ENCODE measurements at places on chromosomes 5 and 9.

- no peak for DNase-seq
Measured at GRCh38 chr9:95079461-95079860, 238.0 kb downstream of the FANCC start.

DNA sequence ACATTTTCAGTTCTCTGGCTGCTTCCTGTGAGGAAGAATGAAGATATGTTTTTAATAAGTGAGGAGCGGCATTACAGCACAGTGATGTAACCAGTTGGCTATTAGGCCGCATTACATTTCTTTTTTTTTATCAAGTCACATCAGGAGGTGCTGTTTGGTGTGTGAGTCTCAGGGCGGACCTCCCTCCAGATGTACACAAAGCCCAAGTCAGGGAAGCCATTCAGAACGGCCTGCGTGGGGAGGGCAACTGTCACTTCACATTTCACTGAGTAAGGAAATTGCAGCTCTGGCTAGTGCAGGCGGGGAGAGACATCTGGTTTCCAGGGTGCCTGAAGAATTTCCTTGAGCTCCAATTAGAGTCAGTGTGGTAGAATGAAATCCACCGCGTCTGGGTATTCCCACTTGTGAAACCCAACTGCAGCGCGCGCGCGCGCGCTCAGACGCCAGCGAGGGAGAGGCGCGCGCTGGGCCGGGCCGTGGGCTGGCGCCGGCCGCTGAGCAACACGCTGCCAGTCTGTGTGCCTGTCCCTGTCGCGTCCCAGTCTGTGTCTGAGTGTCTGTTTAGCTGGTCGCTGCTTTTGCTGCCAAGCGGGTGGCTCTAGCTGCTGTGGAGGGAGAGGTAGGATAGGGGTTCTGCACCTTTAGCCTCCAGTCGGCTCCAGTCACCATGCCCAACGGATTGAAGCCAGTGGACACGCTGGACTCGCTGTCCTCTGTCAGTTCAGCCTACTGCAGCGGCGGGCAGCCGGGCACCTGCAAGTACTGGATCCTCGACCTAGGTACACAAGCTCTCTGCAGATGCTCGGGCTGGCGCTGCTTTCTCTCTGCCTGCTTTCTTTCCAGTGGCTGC is 140.8 kb upstream of the OTULINL start:
- no peak for DNase-seq

DNA sequence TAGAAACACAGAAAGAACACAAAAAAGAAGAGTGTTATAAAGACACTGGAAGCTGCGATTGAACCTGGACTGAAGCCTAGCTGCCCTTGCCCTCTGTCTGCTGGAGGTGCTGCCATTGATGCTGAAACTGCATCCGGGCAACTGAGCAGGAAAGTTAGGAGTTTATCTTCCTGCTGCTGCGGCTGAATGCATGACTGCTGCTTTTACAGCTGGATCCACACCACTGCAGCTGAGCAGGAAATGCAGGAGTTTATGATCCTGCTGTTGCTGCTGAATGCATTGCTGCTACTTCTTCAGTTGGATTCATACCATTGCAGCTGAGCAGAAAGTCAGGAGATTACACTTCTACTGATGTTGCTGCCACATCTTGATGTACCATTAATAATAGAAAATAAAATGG is 21.8 kb upstream of the JAKMIP2 start:
- DNase-seq: no peak

DNA sequence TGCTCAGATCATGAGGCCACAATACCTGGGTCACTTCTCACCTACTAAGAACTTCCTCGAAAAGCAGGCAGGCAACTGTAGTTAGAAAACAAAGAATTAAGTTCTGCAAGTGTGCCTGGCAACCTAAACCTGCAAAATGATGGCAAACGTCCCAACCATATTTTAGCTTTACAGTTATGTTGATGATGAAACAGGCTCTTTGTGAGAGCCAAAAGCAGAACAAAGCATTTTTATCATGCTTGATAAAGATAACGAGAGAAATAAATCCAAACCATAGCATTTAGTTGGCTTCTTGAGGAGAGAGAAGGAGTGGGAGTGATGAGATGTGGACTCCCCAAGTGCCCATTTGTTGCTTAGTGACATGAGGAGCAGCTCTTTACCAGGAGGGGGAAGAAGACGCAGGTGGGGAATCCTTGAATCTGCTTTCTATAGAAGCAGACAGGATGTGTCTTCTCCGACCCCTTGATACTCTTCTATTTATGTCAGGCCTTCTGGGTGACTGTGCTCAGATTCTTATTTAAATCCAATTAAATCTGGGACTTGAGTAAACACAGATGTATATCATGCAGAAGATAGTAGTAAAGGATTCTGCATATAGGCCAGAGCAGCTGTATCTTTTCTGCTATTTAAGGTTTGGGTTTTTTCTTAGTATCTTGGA is 221.2 kb downstream of the TMEM167A start:
- DNase-seq: no peak

- no peak for DNase-seq
Measured at GRCh38 chr9:134770972-134771971, 109.3 kb upstream of the FCN2 start.

- DNase-seq: no peak
Measured at GRCh38 chr9:14433351-14434157, 119.6 kb upstream of the NFIB start.
